ENCODE measurements at places on chromosomes 11 and 22.

DNA sequence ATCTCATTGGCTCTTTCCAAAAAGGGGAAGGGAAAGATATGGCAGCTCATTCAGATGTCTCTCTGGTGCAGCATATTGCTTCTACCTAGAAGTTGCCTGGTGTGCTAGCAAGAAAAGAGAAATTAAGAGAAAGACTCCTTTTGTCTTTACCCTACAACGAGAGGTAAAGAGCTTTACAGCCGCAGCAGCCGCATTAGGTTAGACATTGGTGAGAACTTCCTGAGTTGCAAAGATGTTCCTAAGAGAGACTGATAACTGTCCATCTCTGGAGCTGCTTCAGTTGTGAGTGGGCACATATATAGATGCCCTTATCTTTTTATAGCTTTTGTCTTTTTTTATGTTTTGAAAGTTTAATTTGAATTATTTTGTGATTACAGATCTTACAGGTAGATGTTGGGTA lies 80.8 kb upstream of the NNMT start:
- no peak for DNase-seq

GRCh38 chr22:37607010-37607934 lies 1.4 kb upstream of the GGA1 start:
- DNase-seq, result peak; percentile 83

GRCh38 chr11:66789097-66789890 lies 53.9 kb upstream of the RCE1 start:
- DNase-seq, result no peak

DNA sequence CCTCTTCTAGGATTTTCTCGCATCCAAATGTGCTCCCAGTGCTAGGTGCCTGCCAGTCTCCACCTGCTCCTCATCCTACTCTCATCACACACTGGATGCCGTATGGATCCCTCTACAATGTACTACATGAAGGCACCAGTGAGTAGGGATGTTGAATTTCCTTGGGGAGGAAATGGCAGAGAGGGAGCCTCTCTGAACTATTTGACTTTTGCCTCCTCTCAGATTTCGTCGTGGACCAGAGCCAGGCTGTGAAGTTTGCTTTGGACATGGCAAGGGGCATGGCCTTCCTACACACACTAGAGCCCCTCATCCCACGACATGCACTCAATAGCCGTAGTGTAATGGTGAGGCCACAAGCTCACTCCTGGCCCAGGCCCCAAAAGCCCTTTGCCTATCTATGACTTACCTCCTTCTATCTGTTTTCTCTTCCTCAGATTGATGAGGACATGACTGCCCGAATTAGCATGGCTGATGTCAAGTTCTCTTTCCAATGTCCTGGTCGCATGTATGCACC lies 2.5 kb downstream of the TAF10 start:
- no peak for DNase-seq

GRCh38 chr11:87430821-87431220 lies 393.1 kb downstream of the TMEM135 start:
- DNase-seq, result no peak

DNA sequence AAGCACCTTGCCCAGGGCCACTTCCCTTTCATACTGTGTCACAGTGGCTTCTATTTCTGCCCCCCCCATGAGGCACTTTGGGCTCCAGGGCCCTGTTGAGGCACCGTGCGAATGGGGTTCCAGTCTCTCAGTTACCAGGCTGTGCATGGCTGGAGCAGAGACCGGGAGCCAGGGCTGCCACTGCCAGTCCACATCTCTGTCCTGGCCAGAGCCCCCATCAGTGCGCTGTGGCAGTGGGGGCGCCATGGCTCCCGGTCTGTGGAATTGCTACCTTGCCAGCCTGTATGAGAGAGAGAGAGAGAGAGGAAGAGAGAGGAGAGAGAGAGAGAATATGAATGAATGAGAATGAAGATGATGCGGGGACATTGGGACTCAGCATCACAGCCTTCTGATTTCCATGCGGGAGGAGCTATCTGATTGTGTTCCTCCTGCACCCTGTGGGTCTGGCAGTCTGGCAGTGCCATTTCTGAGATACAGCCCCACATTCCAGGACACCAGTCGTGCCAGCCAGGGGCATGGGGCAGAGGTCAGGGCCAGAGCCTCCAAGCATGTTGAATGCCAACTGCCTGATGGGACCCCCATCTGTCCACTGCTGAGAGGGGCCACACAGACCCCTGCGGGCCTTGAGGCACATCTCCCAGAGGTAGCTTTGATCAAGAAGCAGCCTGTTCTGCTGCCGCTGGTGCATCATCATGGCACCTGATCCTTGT lies 279.8 kb downstream of the TBC1D22A start:
- no peak for DNase-seq

DNA sequence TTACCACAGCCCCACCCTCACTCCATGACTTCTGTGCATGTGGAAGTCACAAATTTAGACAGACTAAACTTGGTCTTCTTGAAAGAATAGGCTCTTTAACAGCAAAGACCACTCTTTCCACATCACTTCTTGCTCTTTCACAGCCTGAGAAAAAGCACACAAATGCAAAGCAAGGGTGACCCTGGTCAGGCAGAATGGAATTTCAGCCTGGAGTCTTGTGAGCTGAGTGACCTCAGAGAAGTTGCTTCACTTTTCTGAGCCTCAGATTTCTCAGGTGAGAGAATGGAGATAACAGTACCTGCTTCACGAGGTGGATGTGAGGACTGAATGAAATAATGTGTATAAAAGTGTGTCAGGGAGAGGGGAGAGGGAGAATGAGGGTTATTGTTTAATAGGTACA lies 26.8 kb upstream of the LIPT2 start:
- DNase-seq, result no peak

- DNase-seq, result no peak
These were observed 111.0 kb upstream of the APOA1 start for GRCh38 chr11:116948391-116948790.

DNA sequence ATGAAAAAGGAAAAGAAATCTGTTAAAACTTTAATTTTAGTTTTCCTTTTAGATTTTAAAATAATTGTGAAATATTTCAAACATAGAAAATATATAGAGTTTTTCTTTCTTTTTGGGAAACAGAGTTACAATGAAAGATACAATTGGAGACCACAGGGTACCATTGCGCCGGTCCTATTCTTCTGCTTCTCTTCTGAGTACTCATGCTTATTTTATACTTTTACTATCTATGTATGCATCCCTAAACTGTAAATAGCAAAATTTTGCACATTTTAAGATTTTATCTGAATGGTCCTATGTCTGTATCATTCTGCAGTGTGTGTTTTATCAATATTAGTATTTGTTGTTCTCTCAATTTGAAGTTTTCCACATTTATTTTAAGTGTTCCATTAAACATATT lies 65.0 kb downstream of the EHF start:
- DNase-seq, result no peak

DNA sequence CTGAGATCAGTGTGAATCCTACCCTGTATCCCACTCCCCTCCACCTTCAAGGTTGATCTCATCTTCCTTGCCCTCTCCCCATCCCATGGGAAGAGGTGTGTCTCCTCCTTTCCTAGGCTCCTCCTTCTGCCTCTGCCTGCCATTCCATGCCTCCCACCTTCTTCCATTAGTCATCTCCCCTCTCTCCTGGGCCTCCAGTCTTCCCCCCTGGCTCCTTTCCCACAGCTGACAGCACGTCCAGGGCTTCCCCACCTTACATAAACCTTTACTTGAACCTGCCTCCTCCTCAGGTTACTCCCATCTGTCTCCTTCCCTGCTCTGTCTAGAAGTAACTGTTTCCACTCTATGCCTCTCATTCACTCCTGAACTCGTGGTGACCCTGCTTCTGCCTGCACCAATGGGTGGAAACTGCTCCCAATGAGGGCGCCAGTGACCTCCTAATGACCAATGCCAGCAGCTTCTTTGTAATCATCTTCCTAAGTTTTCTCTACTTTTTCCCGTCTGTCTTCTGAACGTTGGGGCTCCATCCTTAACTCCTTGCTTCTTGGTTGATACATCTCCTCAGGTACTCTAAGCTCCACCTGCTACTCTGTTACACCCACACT lies 266.9 kb upstream of the NARS2 start:
- no peak for DNase-seq

DNA sequence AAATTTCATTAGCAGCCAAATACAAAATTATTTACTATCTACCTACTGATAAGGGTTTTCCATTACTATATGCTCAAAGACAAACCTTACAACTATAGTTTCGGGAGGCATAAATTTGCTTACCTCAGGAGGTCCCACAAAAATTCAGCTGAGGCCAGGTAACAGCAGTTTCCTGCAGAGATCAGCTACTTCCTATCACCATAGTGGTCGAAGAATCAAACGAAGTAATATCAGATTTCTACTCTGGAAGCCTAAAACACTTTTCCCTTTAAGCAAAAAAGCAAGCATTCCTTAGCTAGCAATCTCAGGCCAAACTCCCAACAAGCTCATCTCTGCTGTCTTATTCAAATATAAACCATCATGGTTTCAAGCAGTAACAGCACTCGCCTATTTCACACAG lies 3.1 kb downstream of the NAP1L4 start:
- no peak for DNase-seq

All from iPS DF 19.7 (cell line).